ENCODE measurements at places on chromosomes 6 and 20.

DNA sequence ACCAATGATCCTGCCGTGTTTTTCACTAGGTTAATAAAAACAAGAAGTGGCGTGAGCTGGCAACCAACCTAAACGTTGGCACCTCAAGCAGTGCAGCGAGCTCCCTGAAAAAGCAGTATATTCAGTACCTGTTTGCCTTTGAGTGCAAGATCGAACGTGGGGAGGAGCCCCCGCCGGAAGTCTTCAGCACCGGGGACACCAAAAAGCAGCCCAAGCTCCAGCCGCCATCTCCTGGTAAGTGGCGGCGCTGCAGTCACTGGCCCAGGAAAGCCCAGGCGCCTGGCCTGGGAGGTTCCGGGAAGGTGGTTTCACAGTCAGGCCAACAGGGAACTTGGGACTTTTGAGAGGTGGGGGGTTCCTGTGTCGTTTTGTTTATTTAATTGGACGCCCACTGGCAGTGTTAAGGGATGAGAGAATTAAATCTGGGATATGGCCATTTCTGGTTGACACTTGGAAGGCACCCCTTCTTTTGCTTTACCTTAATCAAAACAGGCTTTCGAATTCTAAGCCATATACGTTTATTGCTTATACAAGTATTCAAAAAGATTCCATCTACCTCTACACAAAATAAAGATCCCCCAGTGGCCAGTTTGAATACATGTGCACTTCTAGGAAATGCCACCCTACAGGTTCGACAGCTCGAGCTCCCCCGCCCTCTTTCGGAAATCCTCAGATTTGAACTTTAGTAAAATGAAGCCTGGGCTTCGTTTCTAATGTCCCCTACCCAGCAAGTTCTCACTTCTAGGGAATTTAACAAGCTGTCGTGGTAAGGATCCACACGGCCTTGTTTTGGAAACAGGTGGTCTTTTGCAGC is 138.9 kb downstream of the TMEM242 start:
- peak; percentile 83 for DNase-seq

- DNase-seq: no peak
These were observed 42.4 kb downstream of the HFE start for GRCh38 chr6:26129656-26130055.

DNA sequence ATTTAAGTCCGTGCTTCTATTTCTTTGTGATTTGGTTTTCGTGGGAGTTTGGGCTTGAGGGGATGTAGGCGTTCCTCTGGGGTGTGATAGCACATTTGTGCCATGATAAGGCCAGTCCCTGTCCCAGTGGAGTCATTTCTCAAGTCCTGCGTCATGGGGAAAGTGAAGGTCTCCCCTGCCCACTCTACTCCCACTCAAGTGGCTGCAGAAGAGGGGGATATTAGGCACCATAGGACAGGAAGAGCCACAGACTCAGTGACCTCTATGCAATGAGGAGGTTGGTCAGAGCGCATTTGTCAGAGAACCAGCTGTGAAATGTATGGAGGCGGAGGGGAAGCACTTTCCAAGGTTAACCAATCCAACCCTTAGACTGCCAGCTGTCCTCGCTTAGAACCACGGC is 51.9 kb upstream of the EDN1 start:
- no peak for DNase-seq

DNA sequence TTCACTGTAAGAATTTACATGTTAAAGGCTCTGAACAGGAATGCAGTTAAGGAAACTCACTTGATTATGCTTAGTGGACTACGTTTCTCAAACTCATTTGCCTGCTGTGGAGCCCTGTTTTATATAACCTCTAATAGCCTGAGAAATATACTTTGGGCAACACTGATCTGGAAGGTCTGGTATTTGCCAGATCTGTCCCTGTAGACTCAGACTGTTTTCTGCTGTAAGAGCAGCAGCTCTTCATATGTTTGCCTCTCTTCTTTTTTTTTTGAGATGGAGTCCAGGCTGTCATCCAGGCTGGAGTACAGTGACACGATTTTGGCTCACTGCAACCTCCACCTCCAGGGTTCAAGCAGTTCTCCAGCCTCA is 10.1 kb downstream of the TTPAL start:
- no peak for DNase-seq
